ENCODE measurements at places on chromosomes 2 and 18.

- no peak for DNase-seq
Observed at GRCh38 chr2:45720210-45720609, 68.7 kb downstream of the PRKCE start.

GRCh38 chr2:28809927-28810326, 707 bp upstream of the SPDYA start:
- no peak for DNase-seq

- no peak for DNase-seq
Observed at GRCh38 chr2:142153601-142154000, 22.8 kb upstream of the LRP1B start.

DNA sequence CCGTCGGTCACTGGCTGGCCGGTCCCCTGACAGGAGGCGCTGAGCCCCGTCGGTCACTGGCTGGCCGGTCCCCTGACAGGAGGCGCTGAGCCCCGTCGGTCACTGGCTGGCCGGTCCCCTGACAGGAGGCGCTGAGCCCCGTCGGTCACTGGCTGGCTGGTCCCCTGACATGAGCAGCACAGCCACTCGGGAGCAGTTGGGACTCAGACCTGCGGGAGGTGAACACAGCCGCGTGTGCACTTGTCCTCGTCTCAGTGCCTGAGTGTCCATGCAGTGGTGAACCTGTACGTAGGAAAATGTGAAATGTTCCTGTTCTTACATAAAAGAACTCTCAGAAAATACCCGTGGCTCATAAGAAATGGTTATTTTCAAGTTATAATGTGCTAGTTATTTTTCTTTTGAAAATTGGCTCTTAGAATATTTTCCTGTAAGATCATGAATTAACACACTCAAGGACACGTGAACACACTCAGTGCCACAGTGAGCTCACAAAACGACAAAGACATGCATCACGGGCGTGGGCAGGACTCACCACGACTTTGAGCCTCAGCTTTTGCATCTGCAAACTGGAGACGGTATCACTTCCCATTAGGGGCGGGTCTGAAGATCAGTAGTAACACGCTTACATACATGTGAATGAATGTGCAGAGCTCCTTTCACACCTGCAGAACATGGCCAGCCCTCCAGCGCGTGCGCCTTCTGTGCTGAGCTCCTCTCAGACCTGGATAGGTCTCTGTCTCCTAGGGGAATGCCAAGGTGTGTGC, 21.1 kb upstream of the NFATC1 start:
- DNase-seq, result no peak

GRCh38 chr2:23235292-23235691, 149.7 kb upstream of the KLHL29 start:
- no peak for DNase-seq

DNA sequence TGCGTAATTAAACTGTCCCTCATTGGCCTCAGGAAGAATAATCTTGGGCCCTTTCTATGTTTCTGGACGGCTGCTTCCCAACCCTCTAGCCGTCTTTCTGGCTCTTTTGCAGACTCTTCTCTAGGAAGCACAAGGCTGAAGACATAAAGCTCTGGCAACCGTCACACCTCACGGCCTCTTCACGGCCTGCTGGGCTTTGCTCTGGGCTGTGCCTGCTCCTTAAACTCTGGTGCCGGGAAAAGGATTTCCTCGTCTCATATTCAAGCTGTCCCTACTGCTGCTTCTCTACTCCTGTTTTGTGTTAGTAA, 36.0 kb upstream of the WIPF1 start:
- DNase-seq, result peak; percentile 8

- no peak for DNase-seq
Observed at GRCh38 chr2:199989822-199990221, 34.4 kb downstream of the MAIP1 start.

- DNase-seq, result peak; percentile 80
Observed at GRCh38 chr2:33275689-33276444, 200.6 kb upstream of the RASGRP3 start.

Data from endothelial cell of umbilical vein (primary cell).